ENCODE measurements at places on chromosomes 4 and X.

- no peak for DNase-seq
These were observed 1.7 kb downstream of the SAT1 start for GRCh38 chrX:23784470-23785331.

DNA sequence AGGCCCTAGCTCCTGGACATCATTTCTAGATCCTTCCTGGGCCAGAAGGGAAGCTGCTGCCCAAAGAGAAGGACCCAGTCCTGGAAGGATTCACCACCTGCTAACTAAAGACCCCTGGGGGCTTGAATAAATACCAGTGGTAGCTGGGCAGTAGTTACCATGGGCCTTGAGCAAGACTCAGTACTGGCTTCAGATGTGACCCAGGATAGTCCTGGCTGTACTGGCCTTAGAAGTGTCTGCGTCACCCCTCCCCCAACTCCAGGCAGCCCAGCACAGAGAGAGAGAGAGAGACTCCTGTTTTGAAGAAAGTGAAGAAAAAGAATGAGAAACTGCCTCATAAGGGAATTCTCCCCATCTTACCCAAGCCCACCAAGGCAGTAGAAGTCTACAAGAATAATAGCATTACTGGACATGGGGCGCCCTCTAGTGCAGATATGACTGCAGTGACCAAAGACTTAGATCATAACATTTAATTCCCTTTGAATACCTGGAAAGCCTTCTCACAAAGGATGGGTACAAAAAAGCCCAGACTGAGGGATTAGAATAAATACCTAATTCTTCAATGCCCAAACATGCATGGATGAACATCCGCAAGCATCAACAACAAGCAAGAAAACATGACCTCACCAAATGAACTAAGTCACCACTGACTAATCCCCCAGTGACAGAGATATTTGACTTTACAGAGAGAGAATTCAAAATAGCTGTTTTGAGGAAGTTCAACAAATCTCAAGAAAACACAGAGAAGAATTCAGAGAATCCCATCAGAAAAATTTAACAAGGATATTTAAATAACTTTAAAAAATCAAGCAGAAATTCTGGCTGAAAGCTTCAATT is 171.8 kb downstream of the HNRNPD start:
- DNase-seq: no peak

GRCh38 chr4:183130328-183131155 is 31.5 kb downstream of the WWC2 start:
- no peak for DNase-seq

GRCh38 chr4:157727163-157727562 is 445.7 kb downstream of the GASK1B start:
- DNase-seq: no peak

GRCh38 chrX:39508300-39508692 is 589.5 kb downstream of the BCOR start:
- DNase-seq: no peak

DNA sequence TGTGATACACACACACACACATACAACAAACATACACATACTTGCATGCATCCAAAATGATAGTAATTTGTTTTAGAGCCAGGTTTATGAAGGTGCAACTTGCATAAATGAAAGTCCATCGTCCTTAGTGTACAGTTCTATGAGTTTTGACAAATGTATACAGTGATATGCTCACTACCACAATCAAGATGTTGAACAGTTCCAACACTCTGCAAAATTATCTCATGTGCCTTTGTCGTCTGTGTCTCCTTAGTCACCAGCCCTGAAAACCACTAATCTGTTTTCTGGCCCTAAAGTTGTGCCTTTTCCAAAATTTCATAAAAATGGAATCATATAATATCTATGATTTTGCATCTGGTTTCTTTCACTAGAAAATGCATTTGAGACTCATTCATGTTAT is 67.8 kb upstream of the ANXA3 start:
- no peak for DNase-seq

DNA sequence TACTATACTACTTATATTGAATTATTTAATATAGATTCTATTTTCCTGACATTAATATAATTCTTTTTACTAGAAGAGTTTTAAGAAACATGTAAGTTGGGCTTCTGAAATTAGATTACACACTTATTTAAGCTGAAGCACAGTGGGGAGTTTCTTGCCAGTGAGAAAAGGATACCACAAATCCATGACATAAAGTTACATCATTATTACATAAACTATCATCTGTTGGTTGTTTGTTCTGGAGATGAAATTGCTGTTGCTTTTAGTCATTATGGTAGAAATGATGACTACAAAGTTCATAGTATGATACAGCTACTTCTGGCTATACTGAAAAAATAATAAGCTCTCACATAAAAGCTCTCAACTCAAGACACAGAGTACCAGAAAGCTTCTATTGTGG is 880.4 kb downstream of the PCDH18 start:
- DNase-seq: no peak

DNA sequence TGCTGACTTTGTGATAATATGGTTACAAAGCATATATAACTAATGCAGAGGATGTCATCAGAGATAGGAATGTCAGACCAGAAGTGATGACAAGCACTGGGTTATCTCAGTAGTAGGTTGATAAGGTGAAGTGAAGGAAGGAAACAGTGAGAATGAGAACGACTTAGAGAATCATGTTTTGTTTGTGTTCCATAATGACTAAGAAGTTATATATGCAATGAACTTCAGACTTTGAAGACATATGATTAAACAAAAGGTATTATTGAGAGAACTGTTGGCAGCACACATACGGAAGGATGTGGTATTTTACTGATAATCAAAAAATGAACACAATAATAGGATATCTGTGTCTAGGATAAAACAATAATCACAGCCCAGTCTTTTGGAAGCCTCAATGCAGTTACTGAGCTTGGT is 18.3 kb upstream of the HHIP start:
- DNase-seq: no peak

DNA sequence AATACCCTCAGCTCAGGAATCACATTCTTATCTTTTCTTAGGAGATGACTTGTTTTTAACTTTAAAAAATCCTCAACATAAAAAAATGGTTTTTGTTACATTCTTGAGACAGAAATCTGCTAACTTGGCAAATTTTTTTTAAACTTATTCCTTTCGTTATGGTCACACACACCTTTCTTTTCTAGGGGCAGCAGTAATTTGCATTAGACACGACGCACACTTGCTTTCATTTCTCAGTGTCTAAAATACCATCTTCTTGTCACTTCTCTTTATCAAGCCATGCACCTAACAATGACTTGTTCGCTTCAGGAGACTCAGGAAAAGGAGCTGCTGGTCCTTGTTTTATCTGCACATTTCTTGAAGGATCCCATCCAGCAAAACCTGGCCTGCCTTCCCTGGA is 112.6 kb upstream of the TBL1X start:
- DNase-seq: no peak

DNA sequence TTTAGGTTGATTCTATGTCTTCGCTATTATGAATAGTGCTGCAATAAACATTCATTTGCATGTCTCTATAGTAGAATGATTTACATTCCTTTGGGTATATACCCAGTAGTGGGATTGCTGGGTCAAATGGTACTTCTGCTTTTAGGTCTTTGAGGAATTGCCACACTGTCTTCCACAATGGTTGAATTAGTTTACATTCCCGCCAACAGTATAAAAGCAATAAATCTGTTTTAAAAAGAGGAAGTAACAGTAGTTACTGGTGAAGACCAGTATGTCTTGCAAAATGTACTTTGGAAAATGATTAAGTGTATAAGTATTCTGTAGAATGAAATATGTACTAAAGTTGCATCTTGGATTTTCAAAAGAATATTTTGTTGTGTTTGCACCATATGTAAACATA is 77.3 kb downstream of the SHROOM4 start:
- DNase-seq: no peak

GRCh38 chr4:109079201-109079600 is 223.3 kb downstream of the COL25A1 start:
- no peak for DNase-seq

GRCh38 chr4:8114456-8115202 is 44.0 kb downstream of the ABLIM2 start:
- no peak for DNase-seq

DNA sequence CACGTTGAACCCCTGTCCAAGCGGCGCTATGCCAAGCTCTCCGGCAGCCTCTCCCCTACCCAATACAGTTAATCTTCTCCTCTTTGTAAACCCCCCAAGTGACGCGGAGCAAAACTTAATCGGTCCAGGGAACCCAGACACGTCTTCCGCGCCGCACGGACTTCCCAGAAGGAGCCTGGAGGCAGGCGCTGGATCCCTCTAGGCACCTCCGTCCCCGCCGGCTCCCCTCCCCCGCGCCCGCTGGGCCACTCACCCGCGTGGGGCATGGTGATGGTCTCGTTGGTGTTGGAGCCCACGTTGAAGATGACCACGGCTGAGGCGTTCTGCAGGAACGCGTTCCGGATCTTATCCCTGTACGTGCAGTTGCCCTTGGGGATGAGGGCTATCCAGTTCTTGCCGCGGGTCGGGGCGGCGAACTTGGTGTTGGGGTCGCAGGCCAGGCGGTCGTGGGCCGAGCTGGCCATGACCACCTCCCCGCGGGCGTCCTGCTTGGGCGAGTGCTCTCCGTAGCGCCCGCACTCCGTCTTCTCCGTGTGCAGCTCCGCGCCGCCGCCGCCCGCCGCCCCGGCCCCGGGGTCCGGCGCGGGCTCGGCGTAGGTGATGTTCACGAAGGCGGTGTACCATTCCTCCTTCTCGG is 1.1 kb downstream of the RNF150 start:
- no peak for DNase-seq

- DNase-seq: no peak
These were observed 675 bp downstream of the PRIMPOL start for GRCh38 chr4:184649971-184650855.

DNA sequence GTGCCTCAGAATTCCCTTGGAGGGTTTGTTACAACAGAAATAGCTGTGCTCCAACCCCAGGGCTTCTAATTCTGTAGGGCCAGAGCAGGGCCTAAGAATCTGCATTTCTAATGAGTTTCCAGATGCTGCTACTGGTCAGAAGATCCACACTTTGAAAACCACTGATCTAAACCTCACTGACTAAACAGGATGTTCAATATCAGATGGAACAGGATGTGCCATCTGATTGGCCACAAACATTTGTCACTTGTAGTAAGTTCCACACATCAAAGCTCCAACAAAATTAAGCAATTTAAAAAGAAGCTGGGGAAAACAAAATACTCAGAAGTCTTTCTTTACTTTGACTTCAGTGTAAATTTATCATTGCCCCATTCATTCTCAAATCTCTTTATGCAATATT is 14.3 kb downstream of the CASK start:
- DNase-seq: no peak

DNA sequence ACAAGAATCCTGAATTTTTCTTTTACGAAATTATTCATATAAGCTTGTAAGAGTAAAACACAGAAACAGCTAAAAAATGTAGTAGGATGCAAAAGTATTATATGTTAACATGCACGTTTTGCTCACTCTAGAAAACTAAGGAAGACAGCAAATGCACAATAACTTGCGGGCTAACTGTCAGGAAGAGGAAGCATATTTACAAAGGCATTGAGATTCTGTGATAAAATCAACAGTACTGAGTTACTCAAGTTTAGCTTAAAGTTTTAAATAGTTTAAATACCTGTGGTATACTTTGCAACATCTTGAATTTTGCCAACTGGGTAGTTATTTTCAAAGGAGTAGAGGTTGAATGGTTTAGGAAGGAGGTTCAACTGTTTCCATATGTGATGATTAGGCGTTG is 37.0 kb downstream of the SH2D1A start:
- no peak for DNase-seq

GRCh38 chr4:181225616-181226261 is 1017.5 kb upstream of the TENM3 start:
- DNase-seq: no peak

DNA sequence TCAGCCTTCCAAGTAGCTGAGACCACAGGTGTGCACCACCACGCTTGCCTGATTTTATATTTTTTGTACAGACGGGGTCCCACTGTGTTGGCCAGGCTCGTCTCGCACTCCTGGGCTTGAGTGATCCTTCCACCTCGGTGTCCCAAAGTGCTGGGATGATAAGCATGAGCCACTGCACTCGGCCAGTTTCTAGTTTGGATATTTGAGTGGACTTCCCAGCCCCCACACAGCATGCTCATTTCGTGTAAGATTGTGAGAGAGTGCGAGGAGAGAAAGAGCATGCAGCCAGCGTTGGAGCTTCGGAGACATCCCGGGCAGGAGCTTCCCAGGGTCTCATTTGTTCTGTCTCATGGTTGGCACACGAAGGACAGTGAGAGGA is 31.8 kb downstream of the ARSD start:
- DNase-seq: no peak

DNA sequence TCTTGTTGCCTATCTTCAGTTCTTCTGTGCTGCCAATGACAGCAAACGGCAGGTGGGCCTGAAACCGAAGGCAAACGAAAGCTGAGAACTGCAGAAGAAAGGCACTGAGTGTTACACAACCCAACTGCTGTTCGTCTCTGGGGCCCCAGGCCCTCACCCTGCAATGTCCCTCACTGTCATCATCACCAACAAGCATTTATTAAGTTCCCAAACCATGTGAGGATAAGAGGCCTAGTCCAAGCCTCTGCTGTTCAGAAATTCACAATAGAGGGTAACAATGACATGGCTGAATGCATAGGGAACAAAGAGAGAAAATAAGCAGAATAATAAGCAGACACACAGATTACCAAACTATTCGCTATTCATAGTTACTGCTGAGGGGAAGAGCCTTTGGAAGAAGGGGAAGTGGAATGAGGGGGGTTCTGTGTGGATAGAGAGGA is 34.5 kb upstream of the NKRF start:
- DNase-seq: no peak

DNA sequence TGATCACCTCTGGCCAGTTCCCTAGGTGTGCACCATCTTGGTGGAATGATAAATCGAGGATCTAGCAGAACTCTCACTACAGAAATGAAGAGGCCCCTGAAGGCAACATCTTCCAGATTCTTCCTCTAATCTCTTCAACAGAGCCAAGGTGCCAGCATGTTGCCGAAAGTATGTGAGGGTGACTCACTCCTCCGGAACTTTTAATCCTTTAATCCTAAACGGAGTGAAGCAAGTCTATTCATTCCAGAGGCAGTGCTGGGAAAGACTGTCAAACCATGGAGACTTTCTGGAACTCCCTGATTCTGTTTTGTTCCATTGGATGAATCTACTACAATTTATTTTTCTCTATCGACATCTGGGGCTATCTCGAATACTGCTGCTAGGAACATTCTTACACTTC is 68.7 kb downstream of the SUPT20HL2 start:
- no peak for DNase-seq

DNA sequence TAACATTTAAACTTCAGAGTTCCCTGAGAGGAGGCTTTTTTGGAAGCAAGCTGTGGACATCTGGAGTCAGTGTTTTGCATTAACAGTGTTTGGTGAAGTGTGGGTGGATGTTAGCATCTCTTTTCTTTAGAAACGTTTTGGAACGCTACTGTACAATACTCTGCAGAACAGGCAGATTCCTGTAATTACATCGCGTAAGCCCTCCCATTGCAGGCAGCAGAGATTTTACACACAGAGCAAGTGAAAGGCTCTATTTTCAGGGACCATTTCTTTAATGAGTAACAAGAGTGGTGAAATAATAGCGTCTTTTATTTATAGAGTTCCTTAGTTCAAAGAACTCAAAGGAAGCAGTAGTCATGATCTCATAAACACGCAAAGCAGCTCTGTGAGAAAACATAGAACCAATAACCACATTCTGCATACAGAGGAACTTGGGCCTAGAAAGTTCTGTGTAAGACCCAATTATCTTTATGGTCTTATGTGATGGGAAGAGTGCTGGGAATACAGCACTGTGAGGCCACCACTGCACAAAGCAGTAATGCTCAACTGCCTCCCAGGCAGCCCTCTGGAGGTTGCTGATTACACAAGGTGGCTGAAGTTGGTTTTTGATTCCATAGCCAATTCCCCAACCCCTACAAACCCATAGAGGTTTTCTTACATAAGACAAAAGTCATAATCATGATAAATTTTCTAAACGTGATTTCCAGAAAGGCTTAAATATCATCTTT is 298.7 kb upstream of the EPHA5 start:
- DNase-seq: no peak
